ENCODE measurements at places on chromosomes 7 and 10.

DNA sequence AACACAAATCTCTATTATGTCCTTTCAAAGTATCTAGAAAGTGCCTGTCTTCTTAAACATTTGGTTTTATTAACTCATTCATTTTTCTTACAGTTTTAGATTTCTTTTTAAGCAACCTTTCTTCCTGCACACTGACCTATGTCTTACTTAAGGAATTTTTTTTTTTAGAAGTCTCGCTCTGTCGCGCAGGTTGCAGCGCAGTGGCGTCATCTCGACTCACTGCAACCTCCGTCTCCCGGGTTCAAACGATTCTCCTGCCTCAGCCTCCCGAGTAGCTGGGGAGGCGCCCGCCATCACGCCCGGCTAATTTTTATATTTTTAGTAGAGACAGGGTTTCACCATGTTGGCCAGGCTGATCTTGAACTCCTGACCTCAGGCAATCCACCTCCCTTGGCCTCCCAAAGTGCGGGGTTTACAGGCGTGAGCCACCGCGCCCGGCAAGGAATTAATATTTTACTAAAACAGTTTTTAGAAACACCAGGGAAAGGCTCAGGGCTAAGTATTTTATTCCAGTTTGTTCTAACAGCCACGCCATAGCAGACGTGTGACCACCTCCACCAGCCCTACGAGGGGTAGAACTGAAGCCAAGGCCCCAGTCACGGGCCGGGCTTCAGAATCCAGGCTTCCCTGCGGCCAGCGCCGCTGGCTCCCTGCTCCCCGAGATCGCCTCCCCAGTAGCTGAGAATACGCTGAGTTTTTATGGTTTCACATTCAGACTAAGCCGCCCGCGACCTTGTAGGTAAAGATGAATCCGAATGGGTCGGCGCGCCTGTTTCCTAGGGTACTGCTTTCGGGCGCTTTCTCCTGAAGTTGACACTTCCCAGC, 941 bp upstream of the LUC7L2 start:
- no peak for DNase-seq

DNA sequence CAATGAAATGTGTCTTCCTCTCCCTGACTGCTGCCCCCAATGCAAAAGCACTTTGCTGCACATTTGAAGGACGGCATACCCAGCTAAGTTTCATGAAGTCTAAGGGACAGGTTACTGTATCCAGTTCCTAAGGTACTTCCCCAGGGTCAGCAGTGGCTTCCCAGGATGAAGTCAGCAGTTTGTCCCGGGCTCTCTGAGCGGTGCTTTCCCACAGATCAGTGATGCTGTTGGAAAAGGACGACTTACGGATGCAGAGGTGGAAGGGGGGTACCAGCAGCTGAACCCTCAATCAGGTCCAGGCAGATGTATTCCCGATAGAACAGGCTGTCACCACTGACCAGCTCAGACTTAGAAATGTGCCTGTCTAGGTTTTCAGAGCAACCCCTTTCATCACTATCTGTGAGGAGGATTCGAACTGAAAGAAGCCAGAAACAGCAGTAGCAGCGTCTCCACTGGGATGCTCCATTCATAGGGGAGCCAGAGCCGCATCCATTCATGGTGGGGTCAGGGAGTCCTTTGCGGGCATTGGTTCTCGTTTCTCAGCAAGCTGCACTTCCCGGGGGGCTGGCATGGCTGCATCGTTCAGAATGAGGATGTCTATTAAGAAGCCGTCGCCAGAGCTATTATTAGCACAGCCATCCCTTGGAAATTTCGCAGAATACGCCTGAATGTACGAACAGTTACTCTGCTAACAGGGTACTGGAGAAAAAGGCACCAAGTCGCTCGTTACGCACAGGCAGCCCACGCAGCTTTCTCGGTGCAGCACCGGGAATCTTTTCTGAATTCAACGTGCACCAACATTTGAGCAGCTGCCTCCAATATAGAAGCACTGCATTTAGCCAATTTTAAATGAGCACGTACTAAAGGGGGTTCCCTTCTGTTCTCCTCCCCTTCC, 303.7 kb downstream of the PRPF18 start:
- no peak for DNase-seq

DNA sequence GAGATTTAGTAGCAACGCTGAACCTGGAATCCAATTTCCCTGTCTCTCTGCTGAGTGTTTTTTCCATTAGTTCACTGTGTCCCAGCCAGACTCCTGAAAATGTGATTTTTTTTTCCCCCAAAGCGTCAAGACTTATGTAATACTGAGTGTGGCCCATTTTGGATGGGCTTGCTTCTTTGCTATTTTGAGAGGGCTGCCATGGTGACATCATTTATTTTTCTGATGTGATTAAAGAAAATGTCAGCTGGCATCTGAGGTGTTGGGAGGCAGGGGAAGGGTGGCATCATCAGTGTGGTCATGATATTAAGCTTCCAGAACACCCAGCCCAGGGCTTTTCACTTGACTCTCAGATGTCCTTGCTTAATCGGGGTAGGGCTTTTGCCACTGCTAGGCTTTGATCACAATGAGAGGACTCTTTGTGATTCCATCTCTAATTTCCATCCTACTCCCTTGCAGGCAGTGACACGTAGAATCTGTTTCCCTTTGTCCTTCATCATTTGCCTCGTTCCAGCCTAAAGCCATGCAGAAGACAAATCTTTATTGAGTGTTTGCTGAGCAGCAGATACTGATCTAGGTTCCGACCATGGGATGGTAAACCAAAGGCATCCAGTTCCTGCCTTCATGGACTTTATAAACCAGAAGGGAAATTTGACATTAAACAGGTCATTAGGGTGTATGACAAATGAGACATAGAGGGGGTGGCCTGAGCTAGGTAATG, 7.4 kb downstream of the ZNF365 start:
- no peak for DNase-seq

- DNase-seq, result no peak
Measured at GRCh38 chr10:22230158-22230833, 12.5 kb upstream of the EBLN1 start.

DNA sequence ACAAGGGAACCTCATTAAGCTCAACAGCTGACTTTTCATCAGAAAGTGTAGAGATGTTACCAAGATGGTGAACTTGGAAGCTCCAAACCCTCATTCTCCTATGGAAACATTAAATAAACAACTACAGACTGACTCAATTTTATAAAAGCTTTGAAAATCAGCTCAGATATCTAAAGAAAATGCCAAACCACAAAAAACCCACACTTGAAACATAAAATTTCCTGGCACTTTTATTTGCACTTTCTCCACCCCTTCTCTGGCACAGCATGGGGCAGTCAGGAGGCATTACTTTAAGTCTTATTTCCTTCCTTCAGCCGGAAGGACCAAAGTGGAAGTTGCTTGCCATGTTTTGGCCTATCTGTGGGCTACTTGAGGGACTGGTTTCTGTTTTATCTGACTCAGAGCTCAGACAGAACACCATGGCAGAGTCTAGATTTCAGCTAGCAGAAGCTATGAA, 114.7 kb downstream of the ODAD2 start:
- DNase-seq, result no peak

DNA sequence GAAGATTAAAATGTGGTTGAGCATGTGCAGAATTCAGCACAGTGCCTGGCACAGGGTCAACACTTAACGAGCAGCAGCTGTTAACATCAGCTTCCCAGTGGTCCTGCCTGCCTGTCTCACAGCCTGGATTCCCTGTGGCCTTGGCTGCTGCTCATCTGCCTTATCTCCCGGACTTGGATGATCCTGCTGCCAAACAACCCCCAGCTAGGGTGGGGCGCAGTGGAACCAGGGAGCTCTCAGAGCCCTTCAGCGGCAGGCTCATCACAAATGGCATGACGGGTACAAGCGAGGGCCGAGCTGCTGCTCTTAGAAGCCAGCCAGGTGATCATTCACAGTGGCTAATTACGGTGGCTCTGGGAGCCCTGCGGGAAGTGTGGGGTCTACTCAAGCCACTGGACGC, 13.0 kb upstream of the SMARCD3 start:
- DNase-seq, result no peak

DNA sequence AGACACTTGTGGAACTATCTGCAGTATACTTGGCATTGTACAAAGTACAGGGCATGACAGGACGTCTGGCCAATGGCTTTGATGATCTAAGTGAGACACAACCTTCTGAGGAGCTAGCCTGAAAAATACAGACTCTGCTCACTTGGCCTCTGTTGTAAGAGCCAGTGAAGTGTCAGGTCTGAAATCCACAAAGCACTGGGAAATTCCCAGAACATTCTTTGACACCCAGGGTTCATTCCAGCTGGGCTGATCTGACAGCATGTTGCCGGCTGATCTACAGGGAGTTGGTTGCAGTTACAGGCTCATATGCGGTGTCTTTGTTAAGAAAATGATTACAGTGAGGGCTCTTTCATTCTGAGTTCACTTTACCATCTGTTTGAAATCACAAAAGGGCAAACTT, 354.6 kb downstream of the PHF14 start:
- DNase-seq, result no peak

DNA sequence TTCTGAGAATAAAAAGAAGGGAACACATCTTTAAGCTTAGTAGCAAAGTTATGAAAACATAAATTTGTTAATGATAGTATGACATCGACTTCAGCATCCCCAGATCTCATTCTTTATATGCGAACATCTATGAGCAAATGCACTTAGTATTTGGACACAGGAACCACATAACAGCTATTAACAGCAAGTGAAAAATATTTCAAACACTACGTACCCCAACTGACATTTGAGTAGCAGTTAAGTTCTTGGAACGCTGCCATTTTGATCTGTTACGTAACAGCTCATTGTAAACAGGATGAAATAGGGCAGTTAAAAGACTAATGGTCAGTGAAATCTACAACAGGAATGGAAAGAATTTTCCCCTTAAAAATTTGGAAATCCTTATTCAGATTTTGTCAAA, 428.9 kb downstream of the TNS3 start:
- DNase-seq, result no peak

DNA sequence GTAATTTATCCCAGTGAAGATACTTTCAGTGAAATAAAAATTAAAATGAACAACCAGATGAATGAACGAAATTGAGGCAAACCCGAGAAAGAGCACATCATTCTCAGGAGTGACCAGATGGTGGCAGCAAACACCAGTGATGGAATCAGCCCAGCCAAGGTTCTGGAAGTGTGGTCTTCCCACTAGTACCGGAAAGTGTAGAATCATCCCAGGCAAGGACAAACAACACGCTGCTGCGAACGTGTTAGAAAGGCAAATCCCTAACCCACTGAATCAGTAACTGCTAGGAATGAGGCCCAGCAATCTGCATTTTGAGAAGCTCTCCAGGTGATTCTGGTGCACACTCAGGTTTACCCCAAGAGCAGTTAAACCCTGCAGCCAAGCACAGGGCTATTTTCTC, 15.5 kb upstream of the SLC18A3 start:
- DNase-seq, result no peak

DNA sequence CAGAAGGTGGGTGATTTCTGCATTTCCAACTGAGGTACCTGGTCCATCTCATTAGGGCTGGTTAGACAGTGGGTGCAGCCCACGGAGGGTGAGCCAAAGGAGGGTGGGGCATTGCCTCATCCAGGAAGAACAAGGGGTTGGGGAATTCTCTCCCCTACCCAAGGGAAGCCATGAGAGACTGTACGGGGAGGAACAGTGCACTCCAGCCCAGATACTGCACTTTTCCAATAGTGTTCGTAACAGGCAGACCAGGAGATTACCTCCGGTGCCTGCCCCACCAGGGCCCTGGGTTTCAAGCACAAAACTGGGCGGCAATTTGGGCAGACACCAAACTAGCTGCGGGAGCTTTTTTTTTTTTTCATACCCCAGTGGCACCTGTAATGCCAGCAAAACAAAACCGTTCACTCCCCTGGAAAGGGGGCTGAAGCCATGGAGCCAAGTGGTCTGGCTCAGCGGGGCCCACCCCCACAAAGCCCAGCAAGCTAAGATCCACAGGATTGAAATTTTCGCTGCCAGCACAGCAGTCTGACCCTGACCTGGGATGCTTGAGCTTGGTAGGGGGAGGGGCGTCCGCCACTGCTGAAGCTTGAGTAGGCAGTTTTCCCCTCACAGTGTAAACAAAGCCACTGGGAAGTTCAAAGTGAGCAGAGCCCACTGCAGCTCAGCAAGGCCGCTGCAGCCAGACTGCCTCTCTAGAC, 31.2 kb downstream of the ARMC10 start:
- peak; percentile 48 for DNase-seq

DNA sequence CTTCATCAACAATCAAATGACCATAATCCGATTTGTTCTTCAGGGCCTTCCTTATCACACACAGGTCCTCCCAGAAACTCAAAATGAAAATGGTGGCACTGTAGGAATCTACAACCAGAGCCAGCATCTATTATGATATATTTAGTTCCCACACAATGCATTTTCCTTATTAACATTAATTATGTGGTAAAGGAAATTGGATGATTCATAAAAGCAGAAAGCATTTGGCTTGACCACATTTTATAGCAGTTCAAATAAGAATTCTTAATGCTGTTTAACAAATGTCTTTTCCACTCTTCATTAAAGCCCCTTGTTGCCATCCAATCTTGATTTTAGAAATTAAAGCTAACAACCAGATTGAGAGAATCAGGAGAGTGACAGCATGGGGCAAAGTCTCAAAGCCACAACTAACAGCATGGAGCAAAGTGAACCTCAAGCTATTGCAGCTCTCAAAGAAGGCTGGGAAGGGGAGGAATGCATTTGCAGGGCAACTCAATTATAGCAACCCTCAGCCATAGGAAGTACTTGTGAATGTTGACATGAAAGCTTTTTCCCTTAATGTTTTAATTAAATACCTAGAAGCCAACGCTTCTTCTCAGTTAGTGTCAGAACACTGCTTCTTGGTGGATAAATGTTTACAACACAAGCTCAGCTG, 549.1 kb downstream of the NXPH1 start:
- DNase-seq, result no peak

DNA sequence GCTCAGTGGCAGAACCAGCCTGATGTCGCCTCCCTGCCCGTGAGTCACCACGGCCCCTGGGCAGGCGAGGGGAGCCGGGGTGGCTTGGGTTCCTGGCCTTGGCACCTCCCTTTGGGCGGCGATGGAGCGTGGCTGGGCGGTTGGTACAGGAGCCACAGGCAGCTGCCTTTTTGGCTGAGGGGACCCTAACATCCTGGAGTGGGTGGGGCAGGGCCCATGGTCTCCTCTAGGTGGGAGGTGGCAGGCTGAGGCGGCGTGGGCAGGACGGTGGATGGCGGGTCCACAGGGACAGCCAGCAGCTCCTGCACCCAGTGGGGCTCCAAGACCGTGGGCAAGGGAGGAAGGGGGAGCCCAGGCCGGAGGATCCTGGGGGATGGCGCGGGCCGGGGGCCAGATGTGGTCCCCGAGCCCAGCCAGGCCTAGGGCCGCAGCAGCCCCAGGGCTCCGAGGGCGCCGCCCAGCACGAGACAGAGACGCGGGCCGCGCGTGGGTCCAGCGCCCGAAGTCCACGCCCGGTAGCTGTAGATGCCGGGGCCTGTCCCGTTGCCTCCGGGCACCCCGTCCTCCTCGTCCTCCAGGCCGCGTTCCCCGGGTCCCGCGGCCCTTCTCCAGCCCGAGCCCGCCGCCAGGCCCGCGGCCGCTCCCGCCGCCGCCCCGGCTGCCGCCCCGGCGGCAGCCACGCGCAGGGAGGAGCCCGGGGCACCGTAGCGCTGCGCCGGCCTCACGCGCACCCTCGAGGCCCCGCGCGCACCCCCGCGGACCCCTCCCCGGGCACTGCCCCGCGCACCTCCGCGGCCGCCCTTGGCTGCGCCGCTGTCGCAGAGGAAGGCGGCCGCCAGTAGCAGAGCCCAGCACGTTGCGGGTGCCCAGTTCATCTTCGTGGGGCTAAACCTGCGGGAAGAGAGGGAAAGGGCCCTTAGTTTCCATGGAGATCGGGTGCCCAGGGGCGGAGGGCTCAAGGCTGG, 1.3 kb downstream of the SPRN start:
- peak; percentile 50 for DNase-seq
